ENCODE measurements at places on chromosomes 3 and 15. TPM values are rescaled to one million over a fixed set of nuclear protein-coding genes. Genes with fewer than 3 reads are reported as not detected.

Gene MYD88
- total RNA-seq, result 38.5 TPM

Gene APEH
- 163 TPM for total RNA-seq

Gene TXNRD3
- total RNA-seq, result 9.7 TPM

Gene UBE2E2
- 119 TPM for total RNA-seq

Gene FEZF2
- not detected for total RNA-seq

Gene TMEM45A
- 9.6 TPM for total RNA-seq

Gene CYP8B1
- total RNA-seq, result not detected

Gene CTXN2
- not detected for total RNA-seq

Gene SPINK8
- not detected for total RNA-seq

Gene IL1RAP
- total RNA-seq, result 42.8 TPM

Gene MINAR1
- 0.14 TPM for total RNA-seq

Gene GP9
- not detected for total RNA-seq

Gene EOMES
- total RNA-seq, result not detected

Gene MEF2A
- 16.0 TPM for total RNA-seq

Gene EBLN2
- total RNA-seq, result 1.2 TPM

Gene ZCWPW2
- total RNA-seq, result 1.7 TPM

Gene TMEM158
- 8.8 TPM for total RNA-seq

Gene MYLK
- total RNA-seq, result 6.5 TPM

Gene GNAI2
- total RNA-seq, result 186 TPM

Gene GREM1
- total RNA-seq, result 0.92 TPM

Gene MOBP
- total RNA-seq, result not detected
